ENCODE measurements at places on chromosomes 16 and 17.

DNA sequence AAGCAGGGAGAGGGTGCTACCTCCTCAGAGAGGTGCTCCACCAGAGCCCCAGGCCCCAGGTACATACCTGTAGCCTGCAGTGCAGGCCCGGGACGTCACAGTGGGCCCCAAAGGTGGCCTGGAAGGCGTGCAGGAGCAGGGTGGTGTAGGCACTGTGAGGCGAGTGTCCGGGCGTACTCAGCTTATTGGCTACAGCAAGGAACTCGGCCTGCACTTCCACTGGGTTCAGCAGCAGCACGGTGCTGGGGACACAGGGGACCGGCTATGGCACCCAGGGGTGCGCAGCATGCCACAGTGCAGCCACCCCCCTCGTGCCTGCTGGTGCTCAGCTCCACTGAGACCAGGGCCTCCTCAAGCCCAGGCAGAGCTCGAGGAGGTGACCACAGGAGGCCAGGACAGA, 23.2 kb upstream of the PIK3R6 start:
- DNase-seq: no peak

DNA sequence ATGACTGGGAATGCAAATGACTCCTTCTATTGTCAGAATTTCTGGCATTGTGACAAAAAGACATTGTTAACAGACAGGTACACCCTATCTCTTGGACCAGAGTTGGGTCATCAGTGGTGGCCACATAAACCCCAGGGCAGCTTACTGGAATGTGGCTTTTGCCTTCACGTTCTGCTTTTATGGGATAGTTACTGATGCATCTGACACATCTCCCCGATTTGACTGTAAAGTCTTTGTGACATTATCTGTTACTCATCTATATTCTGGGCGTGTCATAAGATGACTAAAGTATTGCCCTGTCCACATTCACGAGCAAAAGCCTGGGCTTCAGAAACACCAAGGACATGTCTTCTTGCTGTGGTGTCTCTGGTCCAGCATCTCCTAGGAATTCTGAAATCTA, 18.7 kb upstream of the AQP8 start:
- no peak for DNase-seq

- DNase-seq: no peak
Observed at GRCh38 chr16:154217-155030, 2.0 kb downstream of the HBZ start.

DNA sequence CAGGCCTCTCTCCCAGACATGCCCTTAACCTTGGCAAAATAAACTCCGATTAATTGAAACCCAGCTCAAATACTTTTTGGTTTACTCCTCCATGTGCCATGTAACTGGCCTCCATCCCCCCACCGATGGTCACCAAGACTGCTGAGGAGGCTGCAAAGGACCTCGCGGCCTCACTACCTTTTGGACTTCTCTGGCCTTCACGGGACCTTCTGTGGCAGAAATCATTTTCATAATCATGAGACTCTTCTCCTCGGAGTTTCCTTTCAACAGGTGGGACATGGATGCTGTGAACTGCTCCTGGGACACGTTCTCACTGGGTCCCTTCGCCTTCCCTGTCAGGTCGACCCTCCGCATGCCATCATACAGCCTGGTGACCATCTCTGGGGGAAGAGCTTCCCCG, 9.0 kb downstream of the MEAK7 start:
- DNase-seq: no peak

- no peak for DNase-seq
Observed at GRCh38 chr16:67100569-67101310, 9.0 kb upstream of the PHAF1 start.

DNA sequence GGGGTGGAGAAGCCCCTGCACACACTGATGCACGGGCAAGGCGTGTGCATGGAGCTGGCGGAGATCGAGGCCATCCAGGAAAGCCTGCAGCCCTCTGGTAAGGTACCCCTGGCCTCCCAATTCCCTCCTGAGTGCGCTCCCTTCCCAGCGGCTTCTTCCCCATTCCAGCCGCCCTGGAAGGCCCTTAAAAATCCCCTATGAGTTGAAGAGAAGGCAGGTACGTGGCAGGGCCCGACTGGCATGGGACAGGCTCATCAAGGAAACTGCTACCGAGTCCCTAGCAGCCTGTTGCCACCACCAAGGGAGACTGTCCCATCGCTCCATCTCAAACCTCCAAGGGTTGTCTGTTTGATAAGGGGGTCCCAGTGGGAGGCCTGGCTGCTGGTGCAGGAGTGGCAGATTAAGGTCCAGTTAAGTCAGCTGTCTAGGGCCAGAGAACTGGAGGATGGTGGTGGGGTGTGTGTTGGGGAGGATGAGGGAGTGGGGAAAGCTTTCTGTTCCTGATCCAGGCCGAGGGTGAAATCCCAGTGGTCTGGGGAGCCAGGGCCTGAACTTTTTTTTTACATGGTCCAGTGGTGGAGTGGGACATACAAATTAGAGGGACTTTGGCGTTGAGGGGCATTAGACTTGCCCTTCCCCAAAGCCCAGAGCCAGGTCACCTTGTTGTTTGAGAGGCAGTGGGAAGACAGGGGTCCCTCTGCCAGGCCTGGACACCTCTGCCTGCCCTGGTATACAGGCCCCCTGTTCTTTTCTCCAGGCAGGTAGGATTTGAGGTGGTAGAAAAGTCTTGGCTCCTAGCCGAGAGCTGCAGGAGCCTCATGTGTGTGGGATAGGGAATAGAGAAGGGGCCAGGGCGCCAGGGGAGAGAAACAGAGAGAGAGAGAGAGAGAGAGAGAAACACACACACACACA, 994 bp downstream of the IGFBP4 start:
- DNase-seq: no peak

DNA sequence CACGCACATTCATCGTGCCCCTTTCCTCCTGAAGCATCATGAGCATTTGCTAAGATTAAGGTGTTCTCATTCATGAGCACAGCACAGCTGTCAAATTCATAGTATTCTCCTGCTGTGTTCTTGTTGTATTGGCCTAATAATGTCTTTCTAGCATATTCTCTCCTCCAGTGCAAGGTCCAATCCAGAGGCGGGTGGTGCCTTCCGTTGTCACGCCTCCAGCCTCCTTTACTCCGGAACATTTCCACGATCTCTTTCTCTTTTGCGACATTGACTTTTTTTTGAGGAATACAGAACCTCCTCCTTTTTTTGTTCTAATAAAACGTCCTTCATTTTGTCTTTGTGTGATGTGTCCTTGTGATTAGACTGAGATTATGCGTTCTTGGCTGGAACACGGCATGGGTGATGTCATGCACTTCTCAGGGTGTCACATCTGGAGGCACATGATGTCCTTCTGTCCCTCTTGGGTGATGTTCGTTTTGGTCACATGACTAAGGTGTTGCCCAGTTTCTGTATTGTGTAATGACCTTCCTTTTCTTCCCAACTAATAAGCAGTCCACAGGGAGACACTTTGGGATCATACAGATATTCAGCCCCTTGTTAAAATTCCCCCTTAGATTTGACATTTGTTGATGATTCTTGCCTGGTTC, 66.3 kb downstream of the CLEC16A start:
- DNase-seq: no peak

- no peak for DNase-seq
Observed at GRCh38 chr17:49486012-49486641, 9.0 kb upstream of the NGFR start.

DNA sequence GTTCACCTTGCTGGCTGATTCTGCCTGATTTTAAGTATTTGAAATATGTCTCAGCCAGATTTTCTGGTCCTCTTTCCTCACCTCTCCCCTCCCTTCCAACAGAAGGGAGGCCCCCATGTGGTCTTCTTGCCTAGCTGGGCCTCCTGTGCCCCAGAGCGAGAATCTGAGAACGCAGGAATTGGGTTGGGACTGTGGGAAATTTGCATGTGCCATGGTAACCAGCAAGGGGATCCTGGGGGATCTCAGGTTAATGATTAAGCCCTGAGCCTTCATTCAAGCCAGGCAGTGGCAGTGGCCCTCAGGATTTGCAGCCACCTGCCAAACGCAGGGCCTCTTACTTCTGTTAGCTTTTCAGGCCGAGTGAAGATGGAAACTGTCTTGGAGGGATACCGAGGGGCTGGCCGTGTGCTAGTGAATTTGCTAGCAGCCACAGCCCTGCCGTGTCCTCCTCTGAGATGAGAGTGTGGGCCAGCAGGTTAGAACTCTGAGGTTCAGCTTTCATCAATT, 40.2 kb downstream of the KSR1 start:
- DNase-seq: no peak

DNA sequence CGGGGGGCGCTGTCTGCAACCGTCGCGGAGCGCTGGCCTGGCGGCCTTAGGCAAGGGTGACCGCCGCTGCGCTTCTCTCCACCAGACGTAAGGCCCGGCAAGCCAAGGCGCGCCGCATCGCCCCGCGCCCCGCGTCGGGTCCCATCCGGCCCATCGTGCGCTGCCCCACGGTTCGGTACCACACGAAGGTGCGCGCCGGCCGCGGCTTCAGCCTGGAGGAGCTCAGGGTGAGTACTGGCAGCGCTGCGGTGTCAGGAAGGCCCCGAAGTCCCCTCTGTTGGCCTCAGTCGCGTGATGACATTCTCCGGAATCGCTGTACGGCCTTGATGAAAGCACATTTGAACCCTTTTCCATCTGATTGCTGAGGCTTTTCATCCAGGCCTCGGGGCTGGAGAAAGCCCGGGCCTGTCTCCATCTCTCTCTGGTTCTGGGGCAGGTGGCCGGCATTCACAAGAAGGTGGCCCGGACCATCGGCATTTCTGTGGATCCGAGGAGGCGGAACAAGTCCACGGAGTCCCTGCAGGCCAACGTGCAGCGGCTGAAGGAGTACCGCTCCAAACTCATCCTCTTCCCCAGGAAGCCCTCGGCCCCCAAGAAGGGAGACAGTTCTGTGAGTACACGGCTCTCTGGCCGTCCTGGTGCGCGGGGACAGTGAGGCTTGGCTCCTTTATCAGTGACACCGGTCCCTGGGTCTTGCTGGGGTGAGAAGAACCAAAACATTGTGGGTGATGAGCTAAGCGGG, 831 bp downstream of the RPL13 start:
- no peak for DNase-seq

DNA sequence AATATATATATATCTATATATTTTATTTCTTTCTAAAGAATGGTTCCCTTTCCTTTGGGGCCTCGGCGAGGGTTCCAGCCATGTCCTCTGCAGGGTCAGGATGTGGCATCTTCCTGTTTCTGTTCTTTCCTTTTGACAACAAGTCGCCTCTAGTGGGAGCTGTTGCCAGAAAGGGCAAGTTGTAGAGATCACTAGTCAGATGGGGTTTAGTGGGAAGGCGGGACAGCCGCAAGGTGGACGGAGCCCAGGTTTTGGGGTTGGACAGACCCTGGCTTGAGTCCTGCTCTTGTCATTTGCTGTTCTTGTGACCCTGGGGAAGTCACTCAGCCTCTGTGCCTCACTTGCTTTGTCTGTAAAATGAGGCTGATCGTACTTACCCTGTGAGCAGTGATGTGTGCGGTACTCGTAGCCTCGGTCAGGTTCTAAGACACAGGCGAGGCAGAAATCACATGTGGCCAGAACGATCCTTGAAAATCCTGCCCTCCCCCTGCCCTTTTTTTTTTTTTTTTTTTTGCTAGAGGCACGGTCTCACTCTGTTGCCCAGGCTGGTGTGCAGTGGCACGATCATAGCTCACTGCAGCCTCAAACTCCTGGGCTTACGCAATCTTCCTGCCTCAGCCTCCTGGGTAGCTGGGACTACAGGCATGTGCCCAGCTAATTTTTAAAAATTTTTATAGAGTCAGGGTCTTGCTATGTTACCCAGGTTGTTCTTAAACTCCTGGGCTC, 80.1 kb downstream of the ABCC6 start:
- no peak for DNase-seq

GRCh38 chr17:34998205-34998604, 17.9 kb downstream of the LIG3 start:
- no peak for DNase-seq

GRCh38 chr16:69056421-69056820, 49.0 kb upstream of the HAS3 start:
- no peak for DNase-seq

- no peak for DNase-seq
Observed at GRCh38 chr17:38762231-38762630, 9.7 kb downstream of the PSMB3 start.

DNA sequence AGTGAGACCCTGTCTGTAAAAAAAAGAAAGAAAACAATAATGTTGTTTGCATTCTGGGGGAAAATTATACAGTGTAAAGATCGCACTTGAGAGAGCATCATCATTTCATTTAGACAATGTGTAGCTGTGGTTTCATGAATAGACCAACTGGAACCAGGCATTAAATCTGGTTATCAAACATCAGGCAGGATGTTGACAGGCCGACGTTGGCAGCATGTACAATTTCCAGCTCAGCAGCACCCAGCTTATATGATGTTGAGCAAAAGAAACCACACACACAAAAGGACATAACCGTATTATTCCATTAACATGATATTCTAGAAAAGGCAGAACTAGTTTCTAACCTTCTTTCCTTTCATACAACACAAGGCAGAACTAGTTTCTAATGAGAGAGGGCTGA, 5.8 kb downstream of the MARVELD3 start:
- DNase-seq: no peak

DNA sequence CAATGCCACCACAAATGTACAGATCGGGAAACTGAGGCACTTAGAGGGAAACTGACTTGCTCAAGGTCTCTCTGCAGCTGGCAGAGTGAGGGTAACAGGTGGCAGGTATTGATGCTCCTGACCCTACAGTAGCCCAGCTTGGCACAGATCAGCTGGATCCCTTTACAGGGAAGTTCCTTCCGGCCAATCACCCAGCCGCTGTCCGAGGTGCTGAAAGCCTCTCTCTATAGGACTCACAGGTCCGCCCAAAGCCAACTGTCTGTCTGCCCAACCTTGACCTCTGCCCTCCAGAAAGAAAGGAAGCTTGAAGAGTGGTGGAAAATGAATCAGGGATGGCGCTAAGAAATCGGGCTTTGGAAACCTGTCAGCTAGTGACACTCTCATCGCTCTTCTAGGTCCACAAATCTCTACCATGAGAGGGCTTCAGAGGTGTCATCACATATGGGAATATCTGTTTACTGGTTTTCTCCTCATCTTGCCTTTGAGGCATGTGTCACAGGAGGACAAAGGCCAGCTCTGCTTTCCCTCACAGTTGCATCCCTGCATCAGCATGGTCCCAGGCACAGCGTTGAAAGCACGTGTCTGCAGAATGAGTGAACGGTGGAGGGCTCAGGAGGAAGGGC, 246.2 kb downstream of the KATNIP start:
- DNase-seq: no peak

DNA sequence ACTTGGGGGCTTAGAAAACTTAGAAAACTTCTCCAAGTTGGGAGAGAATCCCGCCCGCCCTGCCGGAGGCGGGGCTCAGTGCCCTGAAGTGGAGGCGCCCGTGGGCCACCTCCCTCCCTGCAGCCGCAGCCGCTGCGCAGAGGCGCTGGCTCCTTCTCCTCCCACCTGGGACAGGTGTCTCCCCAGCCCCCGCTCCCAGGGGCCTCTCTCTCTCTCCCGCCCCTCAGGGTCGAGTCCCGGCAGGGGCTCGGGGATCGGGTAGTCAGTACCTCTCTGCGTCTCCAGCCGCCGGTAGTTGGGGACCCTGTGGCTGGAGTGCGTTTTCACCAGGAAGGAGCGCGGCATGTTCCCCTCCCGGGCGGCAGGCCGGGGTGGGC, 257 bp downstream of the SNAI3 start:
- DNase-seq: no peak

GRCh38 chr17:71068408-71068750, 899.0 kb downstream of the KCNJ2 start:
- DNase-seq: no peak
